ENCODE measurements at places on chromosomes 7 and 10. TPM values are rescaled to one million over a fixed set of nuclear protein-coding genes. Genes with fewer than 3 reads are reported as not detected.

The PDE6C gene
- not detected for total RNA-seq

The HOXA10 gene
- total RNA-seq: 6.1 TPM

The KMT2E gene
- 38.2 TPM for total RNA-seq

The PHTF2 gene
- total RNA-seq: 41.2 TPM

The FGF8 gene
- total RNA-seq: not detected

DNA sequence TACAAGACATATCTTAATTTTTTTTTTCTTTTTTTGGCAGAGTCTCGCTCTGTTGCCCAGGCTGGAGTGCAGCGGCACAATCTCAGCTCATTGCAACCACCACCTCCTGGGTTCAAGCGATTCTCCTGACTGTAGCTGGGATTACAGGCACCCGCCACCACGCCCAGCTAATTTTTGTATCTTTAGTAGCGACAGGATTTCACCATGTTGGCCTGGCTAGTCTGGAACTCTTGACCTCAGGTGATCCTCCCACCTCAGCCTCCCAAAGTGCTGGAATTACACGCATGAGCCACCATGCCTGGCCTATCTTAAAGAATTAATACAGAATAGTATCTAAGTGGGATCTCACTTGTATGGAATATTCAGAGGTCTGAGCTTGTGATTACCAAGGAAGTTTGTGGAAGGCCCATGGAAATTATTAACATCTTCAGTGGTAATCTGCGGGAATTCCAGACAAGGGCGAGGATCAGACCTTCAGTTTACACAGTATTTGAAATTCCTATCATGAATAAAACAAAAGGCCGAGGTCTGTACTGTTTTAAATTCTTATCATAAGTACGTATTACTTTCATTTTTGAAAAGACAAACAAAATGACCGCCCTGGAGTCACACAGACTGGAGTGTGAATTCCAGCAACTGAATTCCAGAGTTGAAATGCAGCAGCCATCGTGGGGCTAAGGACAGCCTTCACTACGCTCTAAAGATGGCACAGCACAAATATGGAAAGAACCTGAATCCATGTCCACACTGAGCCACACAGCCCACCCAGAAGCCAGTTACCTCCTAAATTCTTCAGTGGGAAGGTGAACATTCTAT is 16.7 kb downstream of the GPRIN2 start:
- DNase-seq: peak; percentile 71

- no peak for DNase-seq
Observed at GRCh38 chr7:33639552-33640197, 265.7 kb upstream of the BMPER start.

DNA sequence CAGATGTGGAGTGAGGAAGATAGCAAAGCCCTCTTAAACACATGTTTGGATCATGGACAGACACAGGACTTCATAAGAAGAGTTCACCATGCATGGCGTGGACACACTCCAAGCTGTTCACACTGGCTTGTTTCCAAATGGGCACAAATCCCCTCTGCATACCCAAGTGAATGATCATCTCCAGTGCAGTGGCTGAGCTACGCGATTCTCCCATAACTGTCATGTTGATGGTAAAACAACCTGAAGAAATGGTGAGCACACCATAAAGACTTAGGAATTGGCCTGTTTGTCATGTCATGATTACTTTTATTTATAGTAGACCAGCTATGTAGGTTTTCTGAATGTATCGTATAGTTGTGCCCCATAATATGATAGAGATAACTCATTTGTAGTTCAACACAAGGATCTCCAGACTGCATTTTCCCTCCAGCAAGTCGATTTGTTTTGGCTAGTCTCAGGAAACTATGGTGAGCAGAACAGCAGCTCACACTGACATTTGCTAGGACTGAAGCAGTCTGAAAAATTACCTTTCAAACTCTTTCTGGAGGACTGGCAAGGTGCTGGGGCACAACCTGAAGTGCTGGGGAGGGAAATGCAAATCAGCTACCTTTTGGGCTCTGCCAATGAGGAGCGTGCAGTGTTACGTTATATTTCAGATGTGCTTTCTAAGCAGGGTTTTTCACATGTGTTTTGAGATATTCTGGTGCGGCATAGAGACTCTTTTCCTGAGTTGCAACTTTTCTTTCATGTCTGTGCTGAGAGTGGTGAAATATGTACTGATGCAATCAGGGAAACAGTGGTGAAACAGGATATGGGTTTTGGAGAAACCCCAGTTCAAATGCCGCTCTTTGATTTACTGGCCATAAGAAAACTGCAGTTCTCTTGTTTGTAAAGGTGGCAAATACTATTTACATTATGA is 629.6 kb upstream of the DPP6 start:
- peak; percentile 19 for DNase-seq

DNA sequence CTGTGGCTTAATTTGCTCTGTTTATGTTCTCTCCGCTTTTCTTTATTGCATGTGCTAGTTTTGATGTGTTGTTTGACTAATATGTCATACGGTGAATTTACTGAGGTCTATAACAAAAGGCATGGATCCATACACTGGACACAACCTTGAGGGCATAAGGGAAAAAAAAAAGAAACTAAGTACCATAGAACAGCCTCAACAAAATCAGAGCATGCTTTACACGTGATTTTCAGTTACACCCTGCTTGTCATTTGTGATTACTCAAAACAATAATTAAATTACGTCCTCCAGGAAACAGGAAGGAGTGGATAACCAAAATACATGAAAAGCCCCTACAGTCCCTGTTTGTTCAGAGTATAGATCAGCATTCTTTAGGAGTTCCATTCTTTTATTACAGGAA is 150.5 kb downstream of the CRPPA start:
- DNase-seq: no peak

DNA sequence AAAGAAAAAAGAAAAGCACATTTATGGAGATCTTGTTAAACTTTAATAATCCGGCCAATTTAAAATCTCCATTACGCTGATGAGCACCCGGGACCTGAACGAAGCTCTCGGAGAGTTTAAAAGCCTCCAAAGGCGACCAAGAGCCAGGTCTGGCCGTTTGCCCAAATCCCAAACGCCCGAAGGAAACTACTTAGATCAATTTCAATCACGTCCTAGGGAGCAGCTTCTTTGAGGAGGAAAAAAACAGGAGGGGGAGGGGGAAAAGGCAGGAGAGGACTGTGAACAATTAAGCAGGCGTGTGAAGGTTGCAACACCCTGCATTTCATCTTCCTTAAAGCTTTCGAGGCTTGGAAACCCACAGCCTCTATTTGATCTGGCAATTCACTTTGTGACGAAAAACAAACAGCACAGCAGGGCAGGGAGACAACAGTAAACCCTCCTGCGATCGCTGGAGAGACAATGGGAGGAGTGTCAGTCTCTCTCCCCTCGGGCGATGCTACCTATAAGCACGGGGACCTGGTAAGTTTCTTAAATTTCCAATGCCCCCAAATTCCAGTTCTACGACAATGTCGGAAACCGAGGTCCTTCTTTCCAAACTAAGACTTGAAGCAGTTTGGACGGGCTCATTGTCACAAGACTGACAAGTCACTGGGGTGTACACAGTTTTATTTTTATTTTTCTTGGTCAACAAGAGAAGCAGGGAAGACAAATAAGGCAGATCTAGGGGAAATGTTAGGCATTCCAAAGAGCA is 1.2 kb downstream of the KLF6 start:
- DNase-seq: peak; percentile 62

GRCh38 chr7:110484356-110484755 is 606.6 kb upstream of the LRRN3 start:
- DNase-seq: no peak

- DNase-seq: no peak
Observed at GRCh38 chr10:117492504-117492903, 50.0 kb upstream of the EMX2 start.

All from H4 (cell line).